ENCODE measurements at places on chromosomes 1 and 21.
A peak's percentile ranks its signal among the peaks of the same experiment; 100 is the strongest.

- DNase-seq, result no peak
Observed at GRCh38 chr1:82057011-82057410, 256.3 kb downstream of the ADGRL2 start.

DNA sequence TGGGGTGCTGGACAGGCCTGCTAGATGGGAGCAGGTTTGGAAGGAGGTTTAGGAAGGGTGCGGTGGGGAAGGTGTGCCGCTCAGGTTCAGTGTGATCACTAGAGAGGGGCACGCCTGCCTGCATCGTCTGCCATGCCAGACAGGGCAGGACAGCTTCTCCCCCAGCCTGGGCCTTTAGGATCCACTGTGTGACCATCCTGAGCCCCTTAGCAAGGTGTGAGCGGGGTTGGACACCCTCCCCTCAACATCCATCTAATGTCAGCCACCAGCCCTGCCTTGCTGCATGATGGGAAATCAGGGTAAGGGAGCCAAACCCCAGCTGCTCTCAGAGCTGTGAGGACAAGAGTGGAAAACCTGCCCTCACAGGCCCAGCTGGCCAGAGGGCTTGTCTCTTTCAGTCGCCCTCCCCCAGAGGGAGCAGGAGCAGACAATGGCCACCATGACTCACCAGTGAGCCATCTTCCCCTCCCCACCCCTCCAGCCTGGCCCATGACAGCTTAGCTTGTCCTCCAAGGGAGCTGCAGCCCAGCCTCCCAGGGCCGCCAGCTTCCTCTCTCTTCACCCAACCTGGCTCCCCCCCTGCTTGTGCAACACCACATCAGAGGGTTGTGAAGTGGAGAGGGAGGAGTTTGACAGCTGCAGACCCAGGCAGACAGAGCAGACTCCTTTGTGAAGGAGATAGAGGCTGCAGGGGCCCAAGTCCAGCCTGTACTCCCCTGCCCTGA is 37.0 kb downstream of the NUAK2 start:
- DNase-seq, result peak; percentile 95

DNA sequence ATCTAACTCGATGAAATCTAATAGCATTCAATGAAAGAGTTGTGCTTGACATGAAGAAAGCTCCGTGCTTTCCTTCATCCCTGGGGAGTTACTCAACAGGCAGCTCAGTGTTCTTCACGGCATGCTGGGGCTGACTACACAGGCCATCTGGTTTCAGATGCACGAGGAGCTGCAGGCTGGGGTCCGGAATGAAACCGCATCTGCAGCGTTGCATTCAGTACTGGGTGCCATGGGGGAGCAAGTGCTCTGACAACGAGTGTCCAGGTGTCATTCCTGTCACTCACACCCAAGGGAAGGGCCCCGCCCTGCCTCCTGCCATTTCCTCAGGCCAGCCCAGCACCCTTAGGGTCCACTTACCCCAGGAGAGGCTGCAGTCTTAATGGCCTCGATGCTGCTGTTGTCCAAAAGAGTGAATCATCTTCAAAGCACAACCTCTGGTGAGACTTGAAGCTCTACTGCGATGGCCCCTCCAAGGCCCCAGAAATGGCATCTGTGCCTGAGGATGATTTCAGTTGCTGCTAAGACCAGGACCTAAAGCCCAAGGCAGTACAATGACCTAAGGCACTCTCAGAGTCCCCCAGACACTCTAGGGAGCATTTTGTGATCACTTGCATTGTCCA is 61.4 kb downstream of the STUM start:
- no peak for DNase-seq

DNA sequence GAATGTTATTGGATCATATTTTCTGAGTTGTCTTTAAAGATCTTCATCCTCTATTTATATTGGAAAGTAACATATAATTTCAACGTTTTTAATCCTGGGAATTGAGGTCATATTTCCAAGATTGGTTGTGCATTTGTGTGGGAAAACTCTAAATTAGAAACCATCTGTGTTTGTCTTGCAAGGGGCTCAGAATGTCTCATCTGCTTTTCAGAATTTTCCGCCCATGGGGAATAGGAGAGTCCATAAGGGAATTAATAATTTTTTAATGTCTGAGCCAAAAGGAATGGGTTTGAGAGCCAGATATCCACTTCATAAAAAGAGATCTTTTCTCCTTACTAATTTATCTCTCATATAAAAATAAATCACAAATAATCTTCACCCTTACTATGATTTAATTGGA is 84.8 kb upstream of the MAP1LC3C start:
- no peak for DNase-seq

DNA sequence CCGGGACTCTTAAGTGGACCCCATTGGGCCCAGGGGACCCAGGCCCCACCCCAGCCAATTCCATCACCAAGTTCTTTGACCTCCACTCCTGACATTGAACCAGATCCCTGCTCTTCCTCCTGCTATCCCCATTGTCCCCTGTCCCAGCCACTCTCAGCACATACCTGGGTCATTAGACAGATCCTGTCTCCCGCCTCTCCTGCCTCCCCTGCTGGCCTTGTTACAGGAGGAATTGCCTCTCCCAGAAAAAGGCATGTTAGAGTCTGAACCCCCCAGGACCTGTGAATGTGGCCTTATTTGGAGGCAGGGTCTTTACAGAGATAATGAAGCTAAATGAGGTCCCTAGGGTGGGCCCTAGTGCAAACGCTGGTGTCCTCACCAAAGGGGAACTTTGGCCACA is 301.9 kb downstream of the NPHP4 start:
- DNase-seq, result no peak

- no peak for DNase-seq
Observed at GRCh38 chr1:219741011-219741970, 128.4 kb upstream of the ZC3H11B start.

DNA sequence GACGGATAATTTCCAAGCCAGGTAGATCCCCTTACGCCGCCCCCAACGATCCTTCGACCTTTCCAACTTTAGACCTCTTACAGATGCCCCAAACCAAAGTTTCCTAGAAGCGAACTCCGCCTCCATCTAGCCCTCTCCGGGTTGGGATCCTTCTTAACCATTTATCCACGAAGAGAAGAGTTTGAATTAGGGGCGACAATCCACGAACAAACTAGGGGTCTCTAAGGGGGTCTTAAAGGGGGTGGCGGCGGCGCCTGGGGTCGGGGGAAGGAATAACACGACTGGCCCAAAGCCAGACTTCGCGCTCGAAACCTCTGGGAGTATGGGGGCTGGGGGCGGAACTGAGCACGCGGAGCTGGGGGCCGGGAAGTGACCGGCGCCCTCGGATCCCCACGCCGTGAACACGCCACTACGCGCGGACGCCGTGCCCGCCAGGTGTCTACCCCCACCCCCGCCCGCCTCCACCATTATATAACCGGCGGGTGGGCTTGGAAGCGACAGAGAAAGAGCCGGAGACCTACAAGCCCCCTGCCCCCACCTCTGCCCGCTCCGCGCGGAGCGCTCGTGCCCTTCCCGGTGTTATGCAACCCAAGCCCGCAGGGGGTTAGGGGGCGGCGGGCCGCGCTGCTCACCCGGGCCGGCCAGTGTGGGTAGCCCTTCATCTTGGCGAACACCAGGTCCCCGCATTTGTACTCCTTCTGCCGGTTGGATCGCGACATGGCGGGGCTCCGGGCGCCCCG is 594 bp downstream of the HDGF start:
- no peak for DNase-seq

GRCh38 chr1:26225033-26225831 is 8.8 kb upstream of the CEP85 start:
- DNase-seq, result peak; percentile 27

DNA sequence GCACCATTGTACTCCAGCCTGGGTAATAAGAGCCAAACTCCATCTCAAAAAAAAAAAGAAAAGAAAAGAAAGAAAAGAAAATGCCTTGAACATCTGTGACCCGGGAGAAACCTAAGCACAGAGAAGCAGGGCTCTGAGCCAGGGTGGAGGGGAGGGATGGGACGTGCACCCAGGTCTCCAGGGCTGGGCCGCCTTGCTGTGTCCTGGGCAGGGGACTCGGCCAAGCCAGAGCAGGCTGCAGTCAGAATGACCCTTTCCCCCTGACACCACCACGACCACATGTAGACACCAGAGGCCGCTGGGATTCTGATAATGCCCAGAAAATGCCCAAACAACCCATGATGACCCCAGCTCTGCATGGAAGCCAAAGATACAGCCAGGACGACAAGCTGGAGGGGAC is 17.8 kb downstream of the CHD5 start:
- no peak for DNase-seq

GRCh38 chr1:112878321-112878720 is 77.7 kb downstream of the SLC16A1 start:
- peak; percentile 44 for DNase-seq

DNA sequence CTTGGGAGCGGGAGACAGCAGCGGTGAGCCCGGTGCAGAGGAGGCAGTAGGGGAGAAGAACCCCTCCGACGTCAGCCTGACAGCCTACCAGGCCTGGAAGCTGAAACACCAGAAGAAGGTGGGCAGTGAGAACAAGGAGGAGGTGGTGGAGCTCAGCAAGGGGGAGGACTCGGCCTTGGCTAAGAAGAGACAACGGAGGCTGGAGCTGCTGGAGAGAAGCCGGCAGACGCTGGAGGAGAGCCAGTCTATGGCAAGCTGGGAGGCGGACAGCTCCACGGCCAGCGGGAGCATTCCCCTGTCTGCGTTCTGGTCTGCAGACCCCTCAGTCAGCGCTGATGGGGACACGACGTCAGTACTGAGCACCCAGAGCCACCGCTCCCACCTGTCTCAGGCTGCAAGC is 32.9 kb downstream of the STYXL2 start:
- DNase-seq, result no peak

DNA sequence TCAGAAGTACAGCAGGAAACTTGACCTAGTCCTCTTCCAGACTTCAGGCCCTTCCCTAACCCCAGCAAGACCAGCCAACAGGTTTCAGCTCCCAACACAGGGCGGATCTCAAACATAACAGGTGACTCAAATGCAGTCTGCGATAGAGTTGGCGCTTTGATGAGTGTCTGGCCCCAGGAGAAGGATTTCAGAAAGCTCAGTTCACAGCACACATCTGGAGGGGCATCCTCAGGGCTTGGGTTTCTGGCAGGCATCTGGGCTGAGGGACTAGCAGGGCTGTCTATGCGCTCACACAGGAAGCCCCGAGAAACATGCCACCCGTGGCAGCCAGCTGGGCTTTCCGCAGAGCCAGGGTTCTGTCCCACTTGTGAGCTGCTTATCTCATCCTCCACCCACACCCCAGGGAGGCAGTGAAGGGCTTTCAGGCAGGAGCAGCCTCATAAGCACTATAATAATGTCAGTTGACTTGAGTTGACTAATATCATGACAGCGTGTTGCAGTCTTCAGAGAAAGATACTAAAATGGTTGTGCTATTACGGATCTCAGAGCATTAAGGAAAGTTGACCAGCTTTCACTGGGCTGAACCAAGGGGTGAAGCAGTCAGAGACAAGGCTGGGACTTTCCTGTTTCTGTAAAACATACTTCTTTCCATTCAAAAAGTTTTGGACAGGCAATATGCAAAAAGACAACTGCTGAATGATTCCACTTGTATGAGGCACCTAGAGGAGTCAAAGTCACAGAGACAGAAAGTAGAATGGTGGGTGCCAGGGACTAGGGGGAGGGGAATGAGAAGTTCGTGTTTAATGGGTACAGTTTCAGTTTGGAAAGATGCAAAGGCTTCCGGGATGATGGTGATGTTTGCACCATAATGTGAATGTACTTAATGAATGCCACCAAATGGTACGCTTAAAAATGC is 233.0 kb upstream of the IRF2BP2 start:
- DNase-seq, result no peak

GRCh38 chr1:99069146-99069545 is 64.5 kb upstream of the PLPPR5 start:
- DNase-seq, result no peak

GRCh38 chr1:219066631-219067349 is 106.9 kb upstream of the LYPLAL1 start:
- DNase-seq, result peak; percentile 19

DNA sequence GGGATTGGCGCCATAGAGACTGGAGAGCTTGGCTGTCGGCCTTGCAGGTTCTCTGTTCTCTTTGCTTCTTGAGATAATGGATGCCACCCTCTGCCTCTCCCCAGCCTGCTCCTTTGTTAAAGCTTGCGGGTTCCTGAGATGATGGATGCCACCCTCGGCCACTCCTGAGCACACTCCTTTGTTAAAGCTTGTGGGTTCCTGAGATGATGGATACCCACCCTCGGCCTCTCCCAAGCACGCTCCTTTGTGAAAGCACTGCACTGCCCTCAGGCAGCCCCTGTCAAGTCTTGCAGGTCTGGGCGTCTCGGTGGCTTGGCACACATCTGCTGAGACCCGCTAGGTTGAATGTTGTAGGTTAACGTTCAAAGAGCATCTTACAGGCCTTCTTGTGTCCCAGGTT is 76.5 kb downstream of the SCCPDH start:
- DNase-seq, result no peak

DNA sequence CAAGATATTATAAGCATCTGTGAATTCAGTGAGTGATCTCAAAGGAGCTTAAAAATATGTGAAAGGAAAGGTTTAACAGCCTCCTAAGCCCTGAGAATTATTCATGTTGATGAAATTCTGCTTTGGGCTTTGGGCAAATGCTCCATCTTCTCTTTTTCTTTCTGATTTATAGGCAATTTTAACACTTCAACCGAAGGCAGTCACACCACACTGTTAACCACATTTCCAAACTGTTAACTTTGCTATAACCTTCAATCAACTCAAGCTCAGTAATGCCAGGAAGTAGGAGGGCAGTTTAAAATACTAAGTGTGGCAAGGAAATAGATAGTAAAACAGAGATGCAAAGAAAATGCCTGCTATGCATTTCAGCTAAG is 54.4 kb upstream of the NEK7 start:
- DNase-seq, result no peak

- DNase-seq, result peak; percentile 28
Observed at GRCh38 chr1:88873737-88874349, 17.5 kb downstream of the GTF2B start.

GRCh38 chr1:246742396-246742795 is 18.2 kb downstream of the SCCPDH start:
- no peak for DNase-seq

DNA sequence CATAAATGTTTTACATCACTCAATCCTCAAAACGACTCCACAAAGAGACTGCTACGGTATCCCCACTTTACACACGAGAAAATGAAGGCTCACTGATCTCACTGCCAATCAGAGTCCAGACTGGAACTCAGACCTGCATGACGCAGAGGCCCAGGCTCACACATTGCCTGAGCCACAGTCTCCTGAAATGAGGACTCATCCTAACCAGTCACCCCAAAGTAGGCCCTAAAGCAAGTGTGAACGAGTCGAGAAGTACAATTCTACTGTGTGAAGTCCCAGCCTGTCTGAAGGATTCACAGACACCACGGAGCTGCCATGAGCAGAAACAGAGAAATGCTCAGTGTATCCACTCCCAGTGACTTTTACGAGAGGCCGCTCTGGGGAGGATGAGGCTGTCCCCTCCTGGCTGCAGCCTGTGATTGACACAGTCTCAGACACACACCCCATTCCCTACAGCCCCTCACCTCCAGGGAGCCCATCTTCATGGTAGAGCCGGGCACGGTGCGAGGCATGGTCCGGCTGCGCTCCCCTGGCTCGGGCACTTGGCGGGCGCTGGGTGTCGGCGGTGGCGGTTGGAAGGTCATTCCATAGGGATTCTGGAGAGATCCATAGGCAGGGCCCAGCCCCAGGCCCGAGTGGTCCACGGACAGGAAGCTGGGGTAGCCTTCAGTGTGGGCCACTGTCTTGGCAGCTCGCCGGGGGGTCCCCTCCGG is 26.7 kb upstream of the COL16A1 start:
- DNase-seq, result no peak

- peak; percentile 21 for DNase-seq
Observed at GRCh38 chr1:95171270-95172245, 54.4 kb downstream of the TLCD4 start.

GRCh38 chr1:30726236-30726635 is 2.9 kb upstream of the MATN1 start:
- DNase-seq, result no peak

GRCh38 chr1:227809026-227809425 is 6.4 kb upstream of the PRSS38 start:
- DNase-seq, result no peak
